ENCODE measurements at places on chromosomes 16 and 17. TPM values are rescaled to one million over a fixed set of nuclear protein-coding genes. Genes with fewer than 3 reads are reported as not detected.
A peak's percentile ranks its signal among the peaks of the same experiment; 100 is the strongest.

- DNase-seq = no peak
These were observed 296.1 kb upstream of the SOX9 start for GRCh38 chr17:71824671-71825070.

DNA sequence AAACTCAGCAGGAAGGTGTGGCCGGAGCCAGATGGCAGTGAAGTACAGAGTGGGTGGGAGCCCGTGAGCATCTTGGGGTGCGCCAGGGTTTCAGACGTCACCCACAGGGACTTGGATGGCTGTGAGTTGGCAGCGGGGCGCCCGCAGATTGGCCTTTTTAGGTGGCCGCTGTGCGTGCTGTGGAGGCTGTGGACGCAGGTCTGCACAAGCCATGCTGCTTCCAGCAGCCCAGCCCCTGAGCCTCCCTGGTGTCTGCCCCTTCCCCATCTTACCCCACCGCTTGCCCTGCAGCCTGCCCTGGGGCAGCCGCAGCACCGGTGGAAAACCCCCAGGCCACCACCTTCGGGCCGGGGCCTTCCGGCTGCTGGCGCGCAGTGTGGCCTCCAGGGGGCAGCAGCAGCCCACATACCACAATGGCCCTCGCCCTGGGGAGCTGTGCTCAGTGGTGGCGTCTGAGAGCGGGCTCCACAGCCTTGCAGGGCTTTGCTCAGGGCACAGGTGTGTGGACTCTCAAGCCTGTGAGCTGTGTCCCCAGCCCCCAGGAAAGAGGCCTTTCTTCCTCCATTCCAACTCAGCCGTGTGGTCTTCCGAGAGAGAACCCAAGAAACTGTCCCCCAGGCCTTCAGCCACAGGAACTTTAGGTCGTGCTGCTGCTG is 11.8 kb downstream of the ENDOV start:
- DNase-seq = peak; percentile 50

GRCh38 chr17:27938241-27938640 is 45.1 kb upstream of the LYRM9 start:
- DNase-seq = no peak

DNA sequence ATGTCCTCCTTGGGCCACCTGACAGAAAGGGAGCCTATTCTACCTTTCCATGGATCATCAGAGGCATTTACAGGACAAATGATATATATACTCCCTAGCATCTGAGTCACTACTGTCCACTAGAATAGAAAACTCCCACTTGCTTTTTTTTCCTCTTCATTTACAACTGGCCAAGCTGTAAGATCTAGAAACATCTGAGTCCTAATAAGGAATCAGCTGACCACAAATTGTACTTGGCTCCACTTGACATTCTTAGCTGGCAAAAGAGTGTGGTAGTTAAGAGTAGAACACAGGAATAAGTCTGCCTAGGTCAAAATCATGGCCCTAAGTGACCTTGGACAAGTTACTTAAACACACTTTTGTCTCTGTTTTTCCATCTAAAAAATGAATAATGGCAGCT is 5.2 kb downstream of the RUSF1 start:
- DNase-seq = peak; percentile 43

DNA sequence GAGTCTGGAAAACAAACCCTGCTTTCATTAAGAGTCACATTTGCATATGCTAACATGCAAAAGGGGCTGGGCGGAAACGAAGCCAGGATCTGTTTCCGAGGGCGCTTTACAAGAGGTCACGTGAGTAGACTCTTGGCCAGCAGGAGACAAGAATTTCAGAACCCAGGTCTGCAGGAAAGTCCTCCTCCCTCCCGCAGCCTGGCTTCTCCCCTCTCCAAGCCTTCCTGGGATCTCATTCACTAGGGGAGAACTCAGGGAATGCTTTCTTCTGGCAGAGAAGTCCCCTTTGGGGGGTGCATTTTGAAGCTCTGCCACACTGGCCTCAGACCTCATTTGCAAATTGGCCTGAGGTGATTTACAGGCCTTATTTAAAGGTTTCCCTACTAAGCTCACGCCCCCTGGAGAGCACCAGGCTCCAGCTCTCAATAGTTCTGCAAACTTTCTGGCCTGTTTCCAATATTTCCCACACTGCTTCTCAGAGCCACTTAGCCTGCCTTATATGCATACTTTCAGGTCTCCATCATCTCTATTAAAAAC is 57.2 kb upstream of the CACNG5 start:
- DNase-seq = peak; percentile 44

ARL16 gene
- total RNA-seq = 42.8 TPM

GRCh38 chr17:19339341-19339815 is 23.1 kb downstream of the B9D1 start:
- peak; percentile 42 for DNase-seq

DNA sequence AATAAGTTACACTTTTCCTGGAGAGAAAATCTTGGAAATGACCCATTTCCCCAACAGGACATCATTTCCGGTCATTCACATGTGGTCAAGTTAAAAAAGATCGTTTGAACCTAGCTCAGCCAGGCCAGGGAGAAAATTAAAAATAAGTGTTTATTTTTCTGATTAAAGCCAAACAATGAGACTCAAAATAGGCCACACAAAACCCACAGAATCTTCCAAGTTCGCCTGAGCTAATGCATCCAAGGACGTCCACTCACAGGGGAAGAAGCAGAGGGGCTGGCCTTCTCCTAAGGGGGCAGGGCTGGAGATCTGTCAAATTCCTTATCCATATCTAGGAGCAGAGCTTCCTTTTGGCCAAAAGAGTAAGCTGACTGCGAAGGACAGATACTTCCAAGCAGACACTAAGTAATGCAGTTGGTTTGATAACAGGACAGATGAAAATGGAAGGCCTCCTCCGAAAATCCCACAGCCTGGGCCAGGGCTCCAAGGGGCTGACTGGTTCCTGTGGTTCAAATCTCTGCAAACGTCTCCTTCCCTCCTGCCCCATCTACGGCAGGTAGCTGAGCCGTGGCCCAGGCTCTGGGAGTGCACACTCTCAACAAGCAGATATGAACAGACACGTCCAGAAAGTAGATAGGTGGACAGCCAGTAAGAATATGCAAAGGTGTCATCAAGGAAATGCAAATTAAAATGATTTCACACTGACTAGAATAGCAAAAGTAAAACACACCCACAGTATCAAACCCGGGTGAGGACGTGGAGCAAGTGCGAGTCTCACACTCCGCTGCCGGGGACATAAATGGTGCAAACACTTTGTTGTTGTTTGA is 98.5 kb downstream of the MRM3 start:
- peak; percentile 25 for DNase-seq

DNA sequence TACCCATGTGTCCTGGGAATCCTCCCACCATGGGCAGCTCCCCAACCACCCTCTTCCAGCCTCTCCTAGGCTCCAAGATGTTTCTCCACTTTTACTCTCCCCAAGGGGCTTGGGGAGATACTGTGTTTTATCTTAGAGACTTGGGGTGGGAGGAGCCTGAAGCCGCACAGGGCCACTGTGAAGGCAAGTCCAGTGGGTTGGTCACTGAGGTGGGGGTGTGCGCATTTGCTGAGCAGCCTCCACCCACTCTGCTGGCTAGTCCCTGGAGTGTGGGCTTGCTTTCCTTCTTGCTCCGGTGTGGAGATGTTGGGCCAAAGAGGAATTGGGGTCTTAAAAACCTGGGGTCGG is 4.1 kb upstream of the CLDN9 start:
- DNase-seq = no peak
